ENCODE measurements at places on chromosomes 2 and 18. TPM values are rescaled to one million over a fixed set of nuclear protein-coding genes. Genes with fewer than 3 reads are reported as not detected.

CNTNAP5 gene
- total RNA-seq, result 26.6 TPM

NCKAP5 gene
- total RNA-seq, result 9.3 TPM

SIX3 gene
- total RNA-seq, result 0.49 TPM

RPRM gene
- 101 TPM for total RNA-seq

DPY30 gene
- total RNA-seq, result 47.9 TPM

FAM161A gene
- 18.2 TPM for total RNA-seq

INHA gene
- total RNA-seq, result not detected

GAL3ST2 gene
- 0.74 TPM for total RNA-seq

IL1F10 gene
- total RNA-seq, result not detected

DNAH7 gene
- 10.3 TPM for total RNA-seq

NLRC4 gene
- 0.49 TPM for total RNA-seq

REEP1 gene
- total RNA-seq, result 125 TPM

ALK gene
- 0.98 TPM for total RNA-seq

HMSD gene
- total RNA-seq, result 0.25 TPM

HOXD9 gene
- not detected for total RNA-seq

LYG2 gene
- not detected for total RNA-seq

PHOSPHO2 gene
- 15.5 TPM for total RNA-seq

ASB18 gene
- total RNA-seq, result not detected

CCDC195 gene
- total RNA-seq, result not detected

IL36G gene
- total RNA-seq, result not detected

GALNT13 gene
- 22.1 TPM for total RNA-seq

Data from temporal lobe (tissue), 4 donors.